ENCODE measurements at places on chromosomes 1 and 21. TPM values are rescaled to one million over a fixed set of nuclear protein-coding genes. Genes with fewer than 3 reads are reported as not detected.

The TEDDM1 gene
- not detected for total RNA-seq

The GNG12 gene
- 324 TPM for total RNA-seq

The SH2D5 gene
- 2.5 TPM for total RNA-seq

The ATP6V1G3 gene
- not detected for total RNA-seq
